ENCODE measurements at places on chromosomes 3 and 15.
A peak's percentile ranks its signal among the peaks of the same experiment; 100 is the strongest.

- no peak for DNase-seq
Measured at GRCh38 chr3:62293051-62293780, 80.1 kb downstream of the FEZF2 start.

- DNase-seq = peak; percentile 83
Measured at GRCh38 chr3:13420045-13420830, at the start of gene NUP210. TSS of gene NUP210 (minus strand) at chr3:13420322. CDS start at chr3:13420226, 96 bp downstream.

DNA sequence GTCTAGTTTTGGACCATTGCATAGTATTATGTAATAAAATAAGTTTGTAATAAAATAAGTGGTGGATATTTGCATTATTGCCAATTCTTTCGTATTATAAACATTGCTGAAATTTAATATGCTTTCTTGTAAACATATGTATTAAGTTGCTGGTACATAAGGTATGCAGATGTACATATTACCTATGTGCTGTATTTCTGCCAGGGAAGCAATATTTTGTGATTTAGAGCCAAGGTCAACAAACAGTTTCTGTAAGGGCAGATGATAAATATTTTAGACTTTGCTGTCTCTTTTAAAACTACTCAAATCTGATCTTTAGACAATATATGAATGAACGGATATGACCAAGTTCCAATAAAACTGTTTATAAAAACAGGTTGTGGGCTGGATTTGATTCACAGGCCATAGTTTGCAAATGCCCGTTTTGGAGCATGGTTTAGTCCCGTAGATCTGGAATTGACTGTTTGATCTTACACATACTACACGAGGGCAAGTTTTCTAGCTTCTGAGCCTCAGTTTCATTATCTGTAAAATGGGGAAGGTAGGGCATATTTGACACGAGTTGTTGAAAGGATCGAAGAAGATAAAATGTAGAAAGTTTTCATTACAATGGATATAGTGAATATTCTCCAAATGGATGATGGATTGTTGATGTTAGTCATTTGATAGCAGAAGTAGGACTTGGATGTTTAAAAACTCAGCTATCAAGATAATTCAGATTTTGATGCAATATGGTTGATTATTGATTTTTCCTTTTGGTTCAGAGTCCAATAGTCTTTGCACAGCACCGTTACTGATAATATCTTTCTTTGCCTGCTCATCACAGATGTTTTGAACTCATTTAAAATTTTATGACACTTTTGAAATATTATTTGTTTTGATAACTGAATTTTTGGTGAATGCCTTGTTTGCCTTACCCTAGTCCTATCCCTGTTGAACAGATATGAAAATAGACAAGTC, 394.6 kb downstream of the FEZF2 start:
- no peak for DNase-seq

- peak; percentile 79 for DNase-seq
Measured at GRCh38 chr3:13139471-13140065, 66.3 kb upstream of the IQSEC1 start.

DNA sequence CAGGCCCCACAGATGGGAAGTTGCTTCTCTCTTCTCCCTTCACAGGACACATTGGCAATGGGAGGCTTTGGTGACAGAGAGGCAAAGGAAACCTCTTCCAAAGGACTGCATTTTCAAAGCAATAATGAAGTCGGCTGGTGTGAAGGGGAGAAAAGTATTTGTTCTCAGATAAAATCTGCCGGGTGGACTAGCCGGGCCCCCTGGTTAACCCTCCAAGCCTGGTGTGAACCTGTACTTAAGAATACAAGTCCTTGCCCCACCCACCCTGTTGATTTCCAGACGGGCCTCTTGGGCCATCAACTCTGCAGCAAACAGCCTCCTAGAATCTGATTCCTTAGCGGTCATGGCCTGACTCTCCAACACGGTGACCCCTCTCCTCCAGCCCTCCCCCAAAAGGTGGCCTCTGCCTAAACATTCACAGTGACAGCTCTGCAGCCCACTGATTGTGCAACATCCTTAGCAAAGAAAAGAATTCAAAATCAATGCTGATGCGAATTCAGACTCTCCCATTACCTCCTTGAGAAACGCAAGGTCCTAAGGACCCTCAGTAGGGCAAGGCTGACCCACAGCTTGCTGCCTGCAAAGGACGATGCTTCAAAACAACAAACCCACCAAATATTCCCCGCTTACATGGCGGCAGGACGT, 9.9 kb downstream of the TLE3 start:
- no peak for DNase-seq

DNA sequence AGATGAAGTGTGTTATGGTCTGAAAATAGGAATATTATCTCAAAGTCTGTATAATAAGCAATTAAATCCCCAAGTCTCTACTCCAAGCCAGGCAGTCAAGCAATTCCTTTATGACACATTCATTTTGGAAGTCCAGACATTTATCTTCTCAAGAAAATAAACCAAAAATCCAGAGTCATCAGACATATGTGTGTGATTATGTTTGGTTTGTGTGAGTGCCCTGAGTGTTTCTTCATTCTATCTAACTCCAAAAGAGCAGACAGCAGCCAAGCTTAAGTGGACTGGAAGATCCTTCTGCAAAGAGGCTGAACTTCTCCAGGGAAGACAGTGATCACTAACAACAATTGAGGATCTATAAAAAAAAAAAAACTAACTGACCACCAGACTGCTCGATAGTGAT, 239.8 kb downstream of the STAG1 start:
- DNase-seq = no peak

DNA sequence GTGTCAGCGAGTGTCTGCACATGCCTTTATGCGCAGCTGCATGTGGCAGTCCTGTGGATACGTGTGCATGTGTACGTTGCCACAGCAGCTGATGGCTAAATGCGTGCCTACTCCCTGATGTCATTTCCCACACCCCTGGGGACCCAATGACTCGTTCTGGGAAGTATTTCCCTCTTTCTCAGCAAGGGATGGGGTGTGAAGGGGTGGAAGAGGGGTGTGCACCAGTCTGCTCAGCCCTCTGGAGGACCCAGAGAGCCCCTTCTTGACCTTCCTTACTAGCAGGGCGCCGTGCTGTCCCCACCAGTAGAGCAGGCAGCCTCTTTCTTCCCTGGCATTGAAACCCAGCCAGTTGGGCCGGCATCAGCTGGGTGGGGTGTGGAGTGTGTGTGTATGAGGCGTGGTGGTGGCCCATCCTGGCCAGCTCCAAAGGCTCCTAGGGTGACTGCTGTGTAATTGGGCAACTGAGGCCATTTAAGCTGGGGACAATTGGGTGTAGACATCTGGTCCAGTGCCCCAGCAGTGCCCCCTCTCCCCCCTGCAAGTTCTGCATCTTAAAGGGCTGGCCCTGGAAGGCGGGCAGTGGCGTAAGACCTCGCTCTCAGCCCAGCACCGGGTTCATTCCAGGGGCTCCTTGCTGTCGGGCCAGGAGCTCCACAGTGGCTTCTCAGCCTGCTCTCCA, 19.2 kb downstream of the SNX33 start:
- DNase-seq = peak; percentile 57

DNA sequence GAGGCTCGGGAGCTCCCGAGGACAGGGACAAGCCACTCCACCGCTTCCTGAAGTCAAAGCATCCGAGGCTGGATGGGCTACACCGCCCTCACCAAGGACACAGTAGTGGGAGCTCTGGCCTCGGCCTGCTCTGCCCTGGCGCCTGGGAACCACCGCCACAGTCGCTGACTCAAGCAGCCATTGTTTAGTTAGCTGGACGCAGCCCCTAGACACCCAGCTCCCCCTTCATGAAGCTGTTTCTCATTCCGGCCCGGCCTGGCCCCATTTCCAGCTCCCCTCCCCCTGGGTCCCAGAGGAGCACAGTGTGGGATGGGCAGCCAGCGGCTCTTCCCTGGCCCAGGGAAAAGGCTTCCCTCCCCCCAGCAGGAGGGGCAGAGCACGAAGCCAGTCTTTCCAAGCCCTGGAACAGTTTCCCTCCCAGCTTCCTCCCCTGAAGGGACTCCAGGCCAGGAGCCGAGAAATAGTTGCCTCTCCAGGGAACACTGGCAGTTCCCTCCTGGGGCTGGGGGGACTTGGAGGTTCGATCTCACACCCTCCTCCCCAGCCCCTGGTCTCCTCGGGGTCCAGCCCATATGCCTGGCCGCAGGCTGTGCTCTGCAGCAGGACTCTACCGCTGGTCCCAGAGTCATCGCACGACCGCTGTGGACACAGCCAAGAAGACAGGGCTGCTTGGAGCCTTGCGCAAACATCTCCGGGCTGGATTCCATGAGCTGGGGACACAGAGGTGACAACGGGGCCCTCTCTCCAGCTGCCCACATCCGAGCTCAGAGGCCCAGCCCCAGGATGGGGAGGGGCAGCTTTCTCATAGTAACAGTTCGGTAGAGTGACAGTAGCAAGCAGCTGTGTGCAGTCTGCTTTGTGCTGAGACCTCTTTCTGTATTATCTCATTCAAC, 10.0 kb downstream of the PLXND1 start:
- peak; percentile 50 for DNase-seq

- DNase-seq = no peak
Measured at GRCh38 chr3:27688053-27688452, 34.1 kb downstream of the EOMES start.

DNA sequence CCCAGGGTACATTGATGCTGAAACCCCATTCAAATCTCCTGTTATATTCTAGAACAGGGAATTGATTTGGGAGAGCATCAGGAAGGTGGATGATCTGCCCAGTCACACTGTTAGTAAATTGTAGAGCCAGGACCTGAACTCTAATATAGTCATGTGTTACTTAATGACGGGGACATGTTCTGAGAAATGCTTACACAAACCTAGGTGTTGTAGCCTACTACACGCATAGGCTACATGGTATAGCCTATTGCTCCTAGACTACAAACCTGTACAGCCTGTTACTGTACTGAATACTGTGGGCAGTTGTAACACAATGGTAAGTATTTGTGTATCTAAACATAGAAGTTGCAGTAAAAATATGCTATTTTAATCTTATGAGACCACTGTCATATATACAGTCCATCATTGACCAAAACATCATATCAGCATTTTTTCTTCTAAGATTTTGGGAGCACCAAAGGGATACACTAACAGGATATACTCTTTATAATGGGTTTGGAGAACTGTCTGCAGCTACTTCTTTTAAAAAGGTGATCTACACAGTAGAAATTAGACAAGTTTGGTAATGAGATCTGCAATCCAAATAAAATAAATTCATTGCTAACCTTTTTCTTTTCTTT, 5.8 kb downstream of the B2M start:
- no peak for DNase-seq

DNA sequence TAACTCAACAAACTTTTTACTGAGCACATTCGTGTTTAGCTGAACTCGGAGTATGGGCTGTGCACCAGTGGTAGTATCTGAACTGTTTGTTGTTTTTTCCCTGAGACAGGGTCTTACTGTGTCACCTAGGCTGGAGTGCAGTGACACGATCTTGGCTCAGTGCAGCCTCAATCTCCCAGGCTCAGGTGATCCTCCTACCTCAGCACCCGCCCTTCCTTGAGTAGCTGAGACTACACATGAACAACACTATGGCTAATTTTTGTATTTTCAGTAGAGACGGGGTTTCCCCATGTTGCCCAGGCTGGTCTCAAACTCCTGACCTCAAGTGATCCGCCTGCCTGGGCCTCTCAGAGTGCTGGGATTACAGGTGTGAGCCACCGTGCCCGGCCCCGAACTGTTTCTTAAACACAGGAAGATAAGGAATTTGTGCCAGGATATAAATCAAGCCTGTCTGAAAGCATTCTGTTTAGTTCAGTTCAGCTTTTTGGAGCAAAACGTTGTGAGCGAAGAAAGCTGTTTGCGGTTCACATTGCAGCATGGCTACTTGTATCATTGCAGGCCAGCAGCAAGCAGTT, 40.4 kb upstream of the SKOR1 start:
- no peak for DNase-seq

- no peak for DNase-seq
Measured at GRCh38 chr3:126758026-126758425, 54.0 kb downstream of the CHCHD6 start.

DNA sequence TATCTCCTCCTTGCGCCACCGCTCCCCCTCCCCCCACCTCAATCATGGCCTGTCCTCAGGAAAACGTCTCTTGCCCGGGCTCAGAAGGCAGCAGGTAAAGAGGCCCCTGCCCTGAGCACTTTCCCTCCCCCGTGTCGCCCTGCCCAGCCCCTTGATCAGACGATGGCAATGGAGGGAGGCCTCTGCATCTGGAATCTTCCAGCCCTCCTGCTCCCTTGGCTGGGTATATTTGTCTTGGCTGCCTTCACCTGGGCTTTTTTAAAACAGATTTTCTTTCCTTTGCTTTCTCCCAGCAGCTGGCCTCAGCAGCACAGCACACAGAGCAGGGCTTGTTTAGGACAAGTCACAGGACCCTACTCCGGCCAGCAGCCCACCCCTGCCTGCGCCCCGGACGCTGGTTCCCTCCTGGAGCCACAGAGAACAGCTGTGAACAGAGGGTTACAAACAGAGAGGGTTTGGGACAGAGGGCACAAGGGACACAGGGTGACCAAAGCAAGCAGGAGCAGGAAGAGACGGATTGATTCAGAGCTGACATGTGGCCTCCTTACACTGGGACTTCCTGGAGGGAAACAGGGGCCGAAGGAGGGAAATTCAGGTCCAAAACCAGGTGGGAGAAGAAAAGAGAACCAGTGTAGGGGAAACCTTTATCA, 78.7 kb downstream of the ISG20 start:
- DNase-seq = no peak

DNA sequence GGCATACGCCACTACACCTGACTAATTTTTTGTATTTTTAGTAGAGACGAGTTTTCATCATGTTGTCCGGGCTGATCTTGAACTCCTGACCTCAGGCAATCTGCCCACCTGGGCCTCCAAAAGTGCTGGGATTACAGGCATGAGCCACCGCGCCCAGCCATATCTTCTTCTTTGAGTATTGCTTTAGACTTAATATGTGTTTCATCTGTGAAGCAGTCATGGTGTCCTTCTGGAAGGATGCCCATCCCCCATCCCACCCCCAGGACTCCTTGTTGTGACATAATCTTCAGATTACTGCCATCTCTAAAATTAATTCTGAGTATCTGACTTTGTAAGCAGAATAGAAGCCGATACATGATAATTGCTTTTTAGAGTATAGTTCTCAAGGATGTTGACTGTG, 57.7 kb downstream of the KLHL25 start:
- no peak for DNase-seq

DNA sequence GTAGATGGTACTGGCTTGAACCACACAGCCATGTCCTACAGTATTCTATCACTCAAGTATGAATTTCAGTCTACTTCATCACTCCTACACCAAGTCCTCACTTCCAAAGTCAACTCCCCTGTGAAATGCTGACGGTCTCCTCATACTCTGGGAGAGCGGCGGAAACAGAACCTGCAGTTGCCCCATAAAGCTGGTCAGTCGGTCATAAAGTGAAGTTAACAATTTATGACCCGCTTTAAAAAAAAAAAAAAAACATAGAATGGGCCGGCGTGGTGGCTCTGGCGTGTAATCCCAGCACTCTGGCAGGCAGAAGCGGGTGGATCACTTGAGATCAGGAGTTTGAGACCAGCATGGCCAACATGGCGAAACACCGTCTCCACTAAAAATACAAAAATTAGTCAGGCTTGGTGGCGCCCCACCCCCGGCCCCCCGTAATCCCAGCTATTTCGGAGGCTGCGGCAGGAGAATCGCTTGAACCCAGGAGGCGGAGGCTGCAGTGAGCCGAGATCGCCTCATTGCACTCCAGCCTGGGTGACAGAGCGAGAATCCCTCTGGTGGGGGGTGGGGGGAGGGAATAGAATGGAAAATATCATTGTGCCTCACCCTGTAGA, 2.1 kb downstream of the TRANK1 start:
- no peak for DNase-seq

- DNase-seq = peak; percentile 86
Measured at GRCh38 chr15:66751579-66751978, 49.5 kb downstream of the SMAD6 start.
